ENCODE measurements at places on chromosomes 2 and 18. TPM values are rescaled to one million over a fixed set of nuclear protein-coding genes. Genes with fewer than 3 reads are reported as not detected.

The MALL gene
- polyA plus RNA-seq: 115 TPM

DNA sequence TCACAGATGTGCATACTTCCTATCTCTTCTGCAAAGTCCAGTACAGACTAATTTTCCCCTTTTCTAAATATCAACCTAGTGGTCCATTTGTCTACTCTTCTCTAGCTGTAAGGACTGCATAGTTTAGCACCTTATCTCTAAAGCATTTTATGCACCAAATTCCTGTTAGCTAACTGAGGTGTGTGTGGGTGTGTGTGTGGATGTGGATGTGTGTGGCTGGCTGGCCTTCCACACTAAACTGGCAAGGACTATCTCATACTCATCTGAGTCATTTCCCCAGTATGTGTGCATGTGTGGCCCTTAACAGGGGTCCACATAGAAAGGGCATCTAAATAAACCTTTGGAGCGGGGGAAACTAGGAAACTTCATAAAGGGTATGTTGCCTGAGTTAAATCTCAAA, 139.6 kb downstream of the TTC32 start:
- DNase-seq: no peak

- no peak for DNase-seq
These were observed 503.8 kb upstream of the NRXN1 start for GRCh38 chr2:51535763-51536162.

DNA sequence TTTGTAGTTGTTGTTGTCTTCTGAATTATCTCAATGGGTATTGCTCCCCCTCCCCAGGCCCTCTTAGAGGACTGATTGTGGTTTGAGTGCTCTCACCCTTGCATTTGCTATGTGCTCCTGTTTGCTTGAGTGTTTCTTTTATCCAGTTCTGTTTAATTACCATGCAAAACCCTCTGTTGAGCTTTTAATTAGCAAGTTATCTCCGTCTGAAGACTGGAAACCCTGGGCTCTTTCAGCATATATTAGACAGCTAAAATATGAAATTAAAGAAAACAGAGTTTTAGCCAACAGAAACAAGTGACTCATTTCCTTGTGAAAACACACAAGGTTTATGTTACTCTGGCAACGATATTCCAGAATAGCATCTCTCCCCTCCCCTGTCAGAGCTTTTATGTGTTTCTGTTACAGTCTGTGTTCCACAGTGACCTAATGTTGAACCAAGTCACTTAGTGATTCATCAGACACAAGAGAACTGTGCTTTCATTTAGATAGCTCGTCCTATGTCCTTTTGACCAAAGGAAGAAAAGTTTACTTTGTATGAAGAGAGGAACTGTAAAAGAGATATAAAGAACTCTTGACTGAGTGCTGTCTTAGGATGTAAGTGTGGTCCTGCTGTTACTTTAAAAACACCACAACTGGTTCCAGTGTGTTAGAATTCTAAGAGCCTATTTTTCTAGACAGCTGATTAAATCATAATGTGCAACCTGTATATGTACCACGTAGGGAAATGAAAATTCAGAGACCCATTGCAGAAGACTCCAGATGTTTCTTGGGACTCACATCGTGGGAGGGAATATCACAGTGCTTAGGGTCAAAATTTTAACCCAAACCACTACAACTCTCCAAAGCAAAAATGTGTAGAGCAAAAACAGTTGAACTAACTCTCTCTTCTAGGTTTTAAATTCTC, 172.8 kb upstream of the RBMS1 start:
- DNase-seq: peak; percentile 93

DNA sequence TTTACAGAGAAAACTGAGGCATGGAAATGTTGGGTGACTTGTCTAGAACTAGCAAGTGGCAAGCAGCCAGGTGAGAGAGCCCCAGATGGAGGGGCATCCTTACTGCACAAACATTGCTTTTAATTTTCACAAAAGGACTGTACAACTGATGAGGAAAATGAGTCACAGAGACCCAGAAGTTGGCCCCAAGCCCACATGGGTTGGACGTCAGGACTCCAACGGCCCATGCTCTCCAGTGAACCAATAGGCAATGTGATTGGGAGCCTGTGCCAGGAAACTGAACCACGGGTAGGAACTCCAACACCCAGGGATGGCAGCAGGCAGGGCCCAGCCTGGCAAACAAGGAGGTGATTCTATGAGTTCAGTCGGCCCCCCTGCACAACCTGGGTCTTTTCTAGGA, 50.8 kb downstream of the PID1 start:
- no peak for DNase-seq

- DNase-seq: no peak
These were observed 14.7 kb upstream of the SLC4A3 start for GRCh38 chr2:219612577-219613286.

Measured in A549 (cell line).